ENCODE measurements at places on chromosomes 11 and 22.

- no peak for DNase-seq
Observed at GRCh38 chr22:35071784-35072183, 5.8 kb downstream of the ISX start.

- DNase-seq: no peak
Observed at GRCh38 chr11:90284171-90284570, 61.3 kb upstream of the CHORDC1 start.

DNA sequence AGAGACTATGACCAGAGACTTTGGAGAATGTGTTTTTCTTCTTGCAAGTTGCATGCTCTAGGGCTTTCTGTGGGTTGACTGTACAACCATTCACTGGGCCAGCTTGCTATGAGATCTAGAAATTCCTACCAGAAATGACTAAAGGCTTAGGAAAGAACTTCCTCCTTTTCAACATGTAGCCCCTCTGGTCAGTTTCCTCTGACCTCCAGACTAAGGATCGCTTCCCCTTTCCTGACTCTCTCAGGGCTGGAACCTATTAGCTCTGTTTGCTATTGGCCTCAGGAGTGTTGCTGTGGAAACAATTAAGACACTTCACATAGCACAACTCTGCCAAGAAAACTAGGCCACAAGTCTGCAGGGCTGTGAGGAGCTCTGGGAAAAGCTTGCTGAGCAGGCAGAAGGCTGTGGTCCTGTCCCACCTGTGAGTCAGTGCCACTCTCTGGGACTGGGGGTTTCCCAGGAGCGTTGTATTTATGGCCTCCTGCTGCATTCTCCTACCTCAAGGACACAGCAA is 10.7 kb downstream of the CRY2 start:
- DNase-seq: no peak

GRCh38 chr11:118436639-118437207 is 431 bp downstream of the KMT2A start:
- DNase-seq: peak; percentile 65

DNA sequence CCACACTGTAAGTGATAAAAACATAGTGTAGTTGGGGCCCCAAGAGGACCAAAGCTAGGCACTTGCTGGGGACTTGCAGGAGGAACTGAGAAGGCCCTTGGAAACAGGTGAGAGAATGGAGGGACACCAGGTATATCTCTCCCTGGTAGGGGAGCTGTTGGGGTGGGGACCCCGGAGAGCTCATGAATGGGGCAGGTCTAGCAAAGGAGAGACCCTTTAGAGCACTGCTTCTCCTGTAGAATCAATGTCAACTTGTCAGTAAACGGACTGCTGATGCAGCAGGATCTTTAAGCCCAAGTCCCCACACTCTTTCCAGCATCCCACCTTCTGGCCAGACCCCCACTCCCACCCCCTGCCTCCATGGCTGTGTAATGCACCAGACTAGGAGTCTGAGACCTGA is 109.6 kb upstream of the THY1 start:
- no peak for DNase-seq

DNA sequence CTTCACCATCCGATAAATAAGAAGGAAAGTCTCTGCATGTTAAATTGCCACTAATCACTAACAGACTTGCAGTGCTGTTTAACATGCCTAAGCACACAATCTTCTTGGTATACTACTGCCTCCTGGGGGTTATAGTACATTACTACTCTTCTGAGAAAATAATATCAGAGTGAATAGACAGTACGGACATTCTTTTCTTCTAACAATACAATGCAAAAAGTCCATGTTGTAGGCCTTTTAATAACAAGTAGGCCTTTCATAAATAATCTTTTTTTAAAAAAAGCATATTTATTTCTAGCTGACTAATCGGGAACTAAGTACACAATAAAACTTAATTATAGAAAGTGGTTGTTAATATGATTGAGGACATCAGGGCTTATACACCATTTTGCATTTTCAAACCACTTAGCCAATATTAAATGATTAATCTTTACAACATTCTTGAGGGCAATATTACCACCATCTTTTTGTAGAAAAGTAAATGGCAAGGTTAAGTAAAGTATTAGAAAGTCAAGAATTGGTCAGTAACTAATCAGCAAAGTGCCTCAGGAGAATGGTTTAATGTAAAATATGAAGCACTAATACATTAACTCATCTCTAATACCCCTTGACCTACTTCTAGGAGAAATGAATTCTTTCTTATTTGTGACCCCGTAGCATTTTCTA is 84.7 kb downstream of the TTC28 start:
- peak; percentile 82 for DNase-seq

- DNase-seq: no peak
Observed at GRCh38 chr22:34390400-34390799, 470.1 kb upstream of the LARGE1 start.

DNA sequence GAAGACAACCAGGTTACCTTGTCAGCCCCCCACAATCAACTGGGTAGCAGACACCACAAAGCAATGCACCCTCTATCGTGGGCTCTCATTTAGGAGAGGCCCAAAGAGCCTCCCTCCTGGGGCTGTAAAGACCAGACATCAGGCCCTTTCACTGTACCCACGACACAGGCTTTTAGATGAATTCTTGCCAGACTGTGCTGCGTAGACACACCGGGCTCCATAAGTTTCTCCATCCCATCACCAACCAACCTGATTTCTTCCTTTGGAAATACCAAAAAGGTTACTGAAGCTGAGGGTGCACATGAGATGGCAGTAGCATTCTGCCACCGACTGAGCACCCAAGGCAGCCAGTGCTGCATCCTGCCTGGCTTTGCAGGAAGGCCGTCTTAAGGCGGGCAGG is 46.4 kb upstream of the SLC25A1 start:
- no peak for DNase-seq

DNA sequence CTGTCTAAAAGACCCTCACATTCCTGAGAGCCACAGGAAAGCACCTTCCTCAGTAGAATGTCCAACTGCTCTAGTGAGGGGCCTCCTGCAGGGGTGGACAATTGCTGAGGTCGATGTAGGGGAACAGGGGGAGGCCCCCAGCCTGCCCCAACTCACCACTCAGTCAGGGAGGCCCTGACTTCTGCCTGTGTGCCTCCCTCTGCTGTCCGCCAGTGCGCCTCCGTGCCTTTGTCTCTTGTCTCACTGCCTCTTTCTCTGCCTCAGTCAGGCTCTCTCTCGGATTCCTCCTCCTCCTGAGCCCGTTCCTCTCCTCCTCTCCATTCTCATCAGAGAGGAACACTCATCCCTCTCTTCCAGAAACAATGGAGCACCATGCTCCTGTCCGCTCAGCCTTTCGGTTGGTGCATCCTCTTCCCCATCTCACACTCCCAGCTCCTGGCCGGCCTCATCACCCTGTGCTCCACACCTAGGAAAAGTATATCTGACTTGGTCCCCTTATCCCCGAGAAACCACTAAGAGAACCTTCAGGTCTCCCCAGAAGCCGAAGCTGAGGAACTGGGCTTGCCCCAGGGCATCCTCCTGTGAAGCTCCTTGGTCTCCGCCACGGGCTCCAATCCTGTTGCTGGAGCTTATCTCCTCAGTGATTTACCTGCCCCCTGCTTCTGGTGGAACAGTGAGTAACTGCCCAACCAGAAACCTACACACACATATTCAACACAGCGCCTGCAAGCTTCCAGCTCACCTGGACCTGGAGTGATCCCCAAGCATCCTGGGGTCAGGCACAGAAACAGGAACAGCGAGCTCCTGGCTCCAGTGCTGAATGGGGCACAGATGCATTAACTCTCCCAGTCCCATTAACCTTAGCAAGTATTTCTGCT is 2.3 kb downstream of the B3GAT1 start:
- DNase-seq: no peak

- no peak for DNase-seq
Observed at GRCh38 chr11:9901943-9902342, 238.1 kb downstream of the SWAP70 start.

DNA sequence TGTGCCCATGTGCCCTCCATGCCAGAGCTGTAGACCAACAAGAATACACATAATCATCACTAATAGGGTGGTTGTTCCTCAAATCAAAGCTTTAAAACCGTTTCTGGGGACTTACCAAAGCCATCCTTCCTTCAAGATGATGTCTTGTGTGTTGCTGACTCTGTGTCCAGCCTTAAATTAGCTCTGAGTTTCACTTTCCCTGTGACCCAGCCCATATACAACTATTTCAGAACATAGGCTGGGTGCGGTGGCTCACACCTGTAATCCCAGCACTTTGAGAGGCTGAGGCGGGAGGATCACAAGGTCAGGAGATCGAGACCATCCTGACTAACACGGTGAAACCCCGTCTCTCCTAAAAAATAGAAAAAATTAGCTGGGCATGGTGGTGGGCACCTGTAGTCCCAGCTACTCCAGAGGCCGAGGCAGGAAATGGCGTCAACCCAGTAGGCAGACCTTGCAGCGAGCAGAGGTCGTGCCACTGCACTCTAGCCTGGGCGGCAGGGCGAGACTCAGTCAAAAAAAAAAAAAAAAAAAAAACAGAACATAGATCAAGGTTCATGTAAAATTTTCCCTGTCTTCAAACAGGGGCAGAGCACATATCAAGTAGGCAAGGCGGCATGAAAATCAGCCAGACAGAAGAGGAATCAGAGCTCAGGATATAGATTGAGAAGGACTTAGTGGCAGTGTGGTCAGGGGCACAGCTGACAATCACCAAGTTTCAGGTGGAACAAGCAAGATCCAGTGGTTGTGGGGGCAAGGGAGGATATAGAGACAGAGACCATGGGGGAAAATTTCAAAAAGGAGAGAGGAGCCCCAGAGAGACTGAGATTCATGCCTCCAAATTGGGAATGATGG is at the start of gene PLAAT2:
Gene PLAAT2 (minus strand): TSS at position 179 of the 855 bp plus-strand sequence. CDS start 55 bp downstream, at position 124.
- no peak for DNase-seq

GRCh38 chr22:31682751-31683150 is 20.7 kb upstream of the PISD start:
- DNase-seq: no peak

GRCh38 chr11:8586805-8587204 is 7.2 kb downstream of the STK33 start:
- DNase-seq: no peak

DNA sequence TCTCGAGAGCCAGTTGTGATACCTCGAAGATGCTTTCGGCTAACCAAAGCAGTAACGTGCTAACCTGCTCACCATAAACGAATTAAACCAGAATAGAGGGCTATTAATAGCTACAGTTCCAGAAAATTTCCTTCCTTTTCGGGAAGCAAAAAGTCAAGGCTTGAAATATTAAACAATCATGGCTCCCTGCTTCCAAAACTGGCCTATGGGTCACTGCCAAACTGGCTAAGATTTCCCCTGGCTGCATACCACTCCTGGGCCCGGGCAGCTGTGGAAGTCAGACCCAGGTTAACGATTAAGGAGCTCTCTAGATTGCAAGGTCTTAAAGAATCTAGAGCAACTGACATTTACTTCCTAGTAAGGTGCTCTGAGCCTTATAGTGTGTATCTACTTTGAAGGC is 1.7 kb downstream of the AMOTL1 start:
- peak; percentile 26 for DNase-seq

- DNase-seq: no peak
Observed at GRCh38 chr11:100942016-100942415, 187.6 kb downstream of the PGR start.

Data from OCI-M1 (cell line).